ENCODE measurements at places on chromosomes 1 and 21.
A peak's percentile ranks its signal among the peaks of the same experiment; 100 is the strongest.

DNA sequence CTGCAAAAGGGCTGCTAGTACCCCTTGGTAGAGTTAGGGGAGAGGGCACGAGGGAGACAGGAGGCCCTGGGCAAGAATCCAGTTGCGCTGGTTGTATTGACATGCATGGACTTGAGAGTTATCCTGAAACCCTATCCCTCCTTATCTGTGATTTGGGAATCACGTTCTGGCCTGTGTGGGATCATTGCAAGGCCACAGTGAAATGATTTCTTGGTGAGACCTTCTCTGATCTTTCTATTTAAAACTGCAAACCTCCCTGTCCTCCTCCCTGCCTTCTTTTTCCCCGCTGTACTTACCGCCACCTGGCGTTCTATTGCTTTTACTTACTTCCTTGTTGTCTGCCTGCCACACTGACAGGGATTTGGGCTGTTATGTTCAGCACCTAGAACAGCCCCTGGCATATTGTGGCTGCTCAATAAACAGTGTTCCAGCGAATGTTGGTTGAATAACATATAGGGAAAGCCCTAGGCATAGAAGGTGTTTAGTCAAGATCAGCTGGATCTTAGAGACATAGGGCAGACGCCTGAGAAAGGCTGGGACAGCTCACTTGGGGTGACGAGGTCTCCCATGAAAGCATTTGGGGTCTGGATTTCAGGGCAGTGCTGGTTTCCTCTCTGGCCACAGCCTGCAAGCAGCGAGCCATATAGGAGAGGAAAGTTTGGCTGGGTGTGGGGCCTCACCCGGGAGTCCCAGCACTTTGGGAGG, 25.6 kb downstream of the ALPL start:
- peak; percentile 4 for DNase-seq

DNA sequence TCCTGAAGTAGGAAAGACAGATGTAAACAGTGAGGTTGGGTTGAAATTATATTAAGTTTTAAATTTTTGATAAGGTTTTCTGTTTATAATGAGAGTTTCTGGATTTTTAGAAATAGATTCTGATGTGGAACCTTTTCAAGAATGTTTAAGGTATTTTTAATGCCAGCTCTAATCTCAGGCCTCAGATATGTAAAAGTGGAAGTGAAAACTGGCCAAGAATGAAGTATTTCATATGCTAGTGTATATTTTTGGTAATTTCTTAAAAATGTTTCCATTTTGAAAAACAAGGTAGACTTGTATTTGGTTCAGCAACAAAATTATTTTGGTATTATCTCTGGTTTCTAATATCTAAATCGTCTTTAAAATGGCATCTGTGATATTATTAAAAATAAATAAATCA, 14.4 kb downstream of the IFNAR1 start:
- DNase-seq: no peak

- DNase-seq: no peak
These were observed 17.4 kb upstream of the CD1D start for GRCh38 chr1:158163000-158163947.

DNA sequence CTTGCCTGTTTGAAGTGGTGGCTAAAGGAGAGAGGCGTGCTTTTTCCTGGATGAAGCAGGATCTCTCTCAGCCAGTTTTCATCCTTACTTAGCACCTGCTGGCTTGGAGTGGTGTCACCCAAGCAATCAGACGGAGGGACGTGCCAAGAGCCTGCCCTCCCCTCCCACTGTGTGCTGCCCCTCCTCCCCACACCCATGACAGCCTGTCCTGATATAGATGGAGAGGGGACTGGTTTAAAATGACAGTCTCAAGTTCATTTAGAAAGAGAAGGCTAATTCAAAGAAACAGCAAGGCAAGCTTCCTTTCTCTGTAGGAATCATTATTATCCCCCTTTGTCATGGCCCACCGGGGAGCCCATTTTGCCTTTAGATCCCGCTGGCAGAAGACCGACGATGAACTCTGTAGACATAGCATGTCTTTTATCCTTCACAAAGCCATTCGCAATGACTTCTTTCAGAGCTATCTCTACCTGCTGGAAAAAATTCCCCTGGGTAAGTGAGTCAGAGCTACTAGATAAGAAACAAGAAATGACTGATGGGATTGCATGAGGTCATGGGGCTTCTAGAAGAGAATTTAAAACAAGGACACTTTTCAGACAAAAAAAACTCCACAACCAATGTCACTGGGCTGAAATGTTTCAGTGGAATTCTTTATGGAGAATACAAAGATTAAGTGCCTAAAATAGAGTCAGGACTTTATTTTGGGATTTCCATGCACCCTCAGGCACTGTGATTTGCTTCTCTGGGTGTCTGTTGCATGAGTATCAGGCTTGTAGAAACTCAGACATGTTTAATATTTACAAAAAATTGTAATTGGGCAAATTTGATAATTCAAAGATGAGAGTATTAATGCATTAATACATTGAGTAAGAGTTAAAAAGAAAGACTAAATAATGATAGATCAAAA, at the start of gene NTMT2:
Gene NTMT2, plus strand, starts transcription at position 190 of the 907 bp plus-strand sequence. Its CDS starts 149 bp downstream, at position 339.
- DNase-seq: no peak

DNA sequence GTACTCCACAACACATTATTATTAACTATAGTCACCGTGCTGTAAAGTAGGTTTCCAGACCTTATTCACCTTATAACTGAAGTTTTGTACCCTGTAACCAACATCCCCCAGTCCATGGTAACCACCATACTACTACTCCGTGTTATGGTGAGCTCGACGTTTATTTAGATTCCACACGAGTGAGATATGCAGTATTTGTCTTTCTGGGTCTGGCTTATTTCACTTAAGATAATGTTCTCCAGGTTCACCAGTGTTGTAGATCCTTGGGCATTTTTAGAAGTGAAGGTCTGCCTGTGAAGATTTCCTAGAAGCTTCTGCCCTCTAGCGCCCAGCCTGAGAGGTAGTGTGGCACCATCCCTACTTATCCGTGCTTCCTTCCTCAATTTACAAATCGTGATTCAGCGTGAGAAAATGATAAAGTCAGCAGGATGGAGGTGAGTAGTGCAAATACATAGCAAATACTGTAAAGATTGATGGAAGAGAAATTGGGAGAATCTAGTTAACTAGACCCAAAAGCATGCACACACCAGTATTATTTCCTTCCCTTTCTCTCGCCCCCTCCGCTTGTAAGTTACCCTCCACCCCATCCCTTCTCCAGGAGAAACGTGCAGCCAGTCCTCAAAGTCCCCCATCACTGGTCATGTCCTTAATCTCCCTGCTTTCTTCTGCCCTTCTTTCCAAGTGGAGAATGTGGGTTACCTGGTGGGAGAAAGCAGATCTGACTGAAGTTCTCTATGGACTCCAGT, 36.0 kb upstream of the DISC1 start:
- peak; percentile 37 for DNase-seq

DNA sequence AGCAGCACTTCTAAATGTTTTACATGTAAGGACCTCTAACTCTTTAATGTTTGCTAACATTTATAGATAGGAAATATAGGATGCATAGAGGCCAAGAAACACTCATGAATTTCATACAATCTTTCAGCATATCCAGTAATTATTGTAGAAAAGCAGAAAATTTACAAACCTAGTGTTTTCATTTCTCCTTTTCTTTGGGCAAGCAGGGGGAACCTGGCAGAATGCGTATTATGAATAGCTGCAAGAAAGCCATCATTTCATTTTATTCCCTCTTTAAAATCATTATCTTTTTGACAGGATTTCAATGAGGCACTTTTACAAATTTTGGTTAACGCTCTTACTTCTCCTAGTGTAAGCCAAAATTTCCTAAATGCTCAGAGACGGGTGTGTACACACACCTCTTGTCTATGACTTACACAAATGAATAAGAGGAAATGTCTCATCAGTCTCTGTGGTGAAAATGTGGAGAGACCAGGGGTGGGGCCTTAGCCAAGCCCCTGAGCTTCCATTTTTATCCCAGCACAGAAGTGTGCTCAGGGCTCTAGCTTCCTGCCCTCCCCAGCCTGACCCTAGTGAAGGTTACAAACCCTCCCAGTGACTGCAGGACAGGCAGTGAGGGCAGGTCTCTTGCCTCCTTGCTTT, 91.6 kb downstream of the LRRC8C start:
- peak; percentile 64 for DNase-seq

GRCh38 chr1:45493116-45493697, 2.2 kb upstream of the TESK2 start:
- DNase-seq: peak; percentile 66

GRCh38 chr1:197908716-197909220, 6.3 kb downstream of the C1orf53 start:
- DNase-seq: no peak

DNA sequence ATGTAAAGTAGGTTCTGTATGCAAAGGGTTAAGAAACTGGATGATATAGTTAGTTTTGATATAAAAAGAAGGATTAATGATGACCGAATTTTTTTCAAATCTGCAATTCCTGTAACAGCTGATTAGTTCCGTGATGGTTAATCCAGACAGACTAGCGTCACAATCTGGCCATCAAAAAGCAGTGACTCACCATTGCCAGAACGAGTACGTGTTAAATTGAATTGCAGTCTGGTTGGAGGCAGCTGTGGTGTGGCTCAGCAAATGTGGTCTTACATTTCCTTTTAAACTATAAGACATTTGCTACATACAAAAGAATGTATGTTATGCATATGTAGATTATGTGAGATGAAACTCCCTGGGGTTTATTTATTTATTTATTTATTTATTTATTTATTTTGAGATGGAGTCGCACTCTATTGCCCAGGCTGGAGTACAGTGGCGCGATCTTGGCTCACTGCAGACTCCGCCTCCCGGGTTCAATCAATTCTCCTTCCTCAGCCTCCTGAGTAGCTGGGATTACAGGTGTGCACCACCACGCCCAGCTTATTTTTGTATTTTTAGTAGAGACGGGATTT, 139.8 kb downstream of the RYR2 start:
- DNase-seq: no peak

DNA sequence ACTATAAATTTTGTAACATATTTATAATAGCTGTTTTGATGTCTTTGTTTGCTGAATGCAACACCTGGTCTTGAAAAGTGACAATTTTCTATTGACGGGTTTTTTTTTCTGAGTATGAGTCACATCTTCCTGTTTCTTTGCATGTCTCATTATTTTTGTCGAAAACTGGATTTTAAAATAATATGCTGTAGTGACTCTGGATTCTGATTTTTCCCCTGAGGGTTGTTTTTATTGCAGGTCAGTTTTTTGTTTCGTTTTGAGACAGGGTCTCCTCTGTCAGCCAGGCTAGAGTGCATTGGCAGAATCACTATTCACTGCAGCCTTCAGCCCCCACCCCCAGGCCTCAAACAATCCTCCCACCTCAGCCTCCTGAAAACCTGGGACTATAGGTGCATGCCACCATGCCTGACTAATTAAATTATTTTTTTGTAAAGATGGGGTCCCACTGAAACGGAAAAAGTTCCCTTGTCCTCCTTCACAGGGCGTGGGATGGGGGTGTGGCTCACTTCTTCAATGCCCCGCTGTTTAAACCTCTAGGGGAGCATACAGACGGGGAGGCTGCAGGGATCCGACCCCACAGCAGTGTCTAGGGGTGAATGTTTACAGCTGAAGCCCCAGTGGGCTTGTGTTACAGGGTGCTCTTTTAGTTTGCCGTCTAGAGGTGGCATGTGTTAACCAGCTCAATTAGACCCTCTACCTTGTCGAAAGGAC, 11.3 kb upstream of the PPIE start:
- no peak for DNase-seq

GRCh38 chr21:31030367-31031106, 7.7 kb downstream of the KRTAP19-8 start:
- no peak for DNase-seq

DNA sequence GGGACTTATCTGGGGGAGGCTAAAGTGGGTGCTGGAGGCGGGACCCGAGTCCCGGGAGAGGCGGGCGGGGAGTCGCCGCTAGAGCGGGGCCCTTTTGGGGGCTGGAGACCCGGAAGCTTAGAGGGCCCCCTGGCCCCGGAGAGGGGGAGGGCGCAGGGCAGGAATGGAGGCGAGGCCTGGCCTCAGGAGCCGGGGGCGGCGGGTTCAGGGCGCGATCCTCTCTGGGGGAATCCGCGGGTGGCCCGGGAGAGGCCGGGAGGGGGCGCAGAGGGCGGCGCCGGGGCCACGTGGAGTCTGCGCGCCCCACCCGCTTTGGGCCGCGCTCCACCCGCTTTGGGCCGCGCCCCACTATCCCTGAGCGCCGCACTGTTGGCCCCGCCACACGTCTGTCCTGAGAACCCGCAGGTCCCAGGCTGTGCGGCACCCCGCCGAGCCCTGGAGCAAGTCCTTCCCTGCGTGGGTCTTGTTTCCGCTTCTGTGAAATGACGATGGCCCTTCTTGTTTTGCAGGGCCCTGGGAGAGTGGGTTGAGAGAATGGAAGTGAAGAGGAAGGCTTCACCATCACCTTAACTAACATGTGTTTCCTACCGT, 84.4 kb downstream of the NKAIN1 start:
- peak; percentile 39 for DNase-seq

DNA sequence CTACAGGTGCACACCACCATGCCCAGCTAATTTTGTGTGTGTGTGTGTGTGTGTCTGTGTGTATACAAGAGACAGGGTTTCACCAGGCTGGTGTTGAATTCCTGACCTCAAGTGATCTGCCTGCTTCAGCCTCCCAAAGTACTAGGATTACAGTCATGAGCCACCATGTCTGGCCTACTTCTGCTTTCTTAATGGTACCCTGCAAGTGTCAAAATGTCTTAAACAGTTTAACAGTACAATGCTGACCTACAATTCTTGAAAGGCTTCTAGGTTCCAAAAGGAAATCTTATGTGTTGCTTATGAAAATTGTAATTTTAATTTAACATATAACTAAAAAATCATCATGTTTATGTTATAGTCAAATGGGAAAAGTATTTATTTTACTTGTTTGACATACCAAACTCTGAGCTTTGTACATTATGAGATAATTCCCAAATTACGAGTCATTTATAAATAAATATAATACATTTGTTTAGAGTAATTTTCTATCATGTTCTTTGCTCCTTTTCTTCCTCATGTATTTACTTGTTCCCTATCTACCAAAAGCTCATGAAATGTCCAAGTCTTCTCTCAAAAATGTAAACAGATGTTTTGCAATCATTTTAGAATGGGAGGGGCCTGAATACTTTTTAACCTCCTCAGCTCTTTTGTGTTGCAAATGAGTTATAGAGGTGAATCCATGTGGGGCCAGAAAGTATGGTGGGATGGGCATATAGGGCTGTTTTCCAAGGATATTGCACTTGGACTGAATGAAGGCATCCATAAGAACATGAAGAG, 8.4 kb upstream of the VCAM1 start:
- no peak for DNase-seq

- no peak for DNase-seq
These were observed 23.6 kb downstream of the GADD45A start for GRCh38 chr1:67708606-67709005.
